ENCODE measurements at places on chromosomes 5 and 9.

GRCh38 chr5:132272311-132273210 is 15.1 kb downstream of the PDLIM4 start:
- DNase-seq = peak; percentile 80

DNA sequence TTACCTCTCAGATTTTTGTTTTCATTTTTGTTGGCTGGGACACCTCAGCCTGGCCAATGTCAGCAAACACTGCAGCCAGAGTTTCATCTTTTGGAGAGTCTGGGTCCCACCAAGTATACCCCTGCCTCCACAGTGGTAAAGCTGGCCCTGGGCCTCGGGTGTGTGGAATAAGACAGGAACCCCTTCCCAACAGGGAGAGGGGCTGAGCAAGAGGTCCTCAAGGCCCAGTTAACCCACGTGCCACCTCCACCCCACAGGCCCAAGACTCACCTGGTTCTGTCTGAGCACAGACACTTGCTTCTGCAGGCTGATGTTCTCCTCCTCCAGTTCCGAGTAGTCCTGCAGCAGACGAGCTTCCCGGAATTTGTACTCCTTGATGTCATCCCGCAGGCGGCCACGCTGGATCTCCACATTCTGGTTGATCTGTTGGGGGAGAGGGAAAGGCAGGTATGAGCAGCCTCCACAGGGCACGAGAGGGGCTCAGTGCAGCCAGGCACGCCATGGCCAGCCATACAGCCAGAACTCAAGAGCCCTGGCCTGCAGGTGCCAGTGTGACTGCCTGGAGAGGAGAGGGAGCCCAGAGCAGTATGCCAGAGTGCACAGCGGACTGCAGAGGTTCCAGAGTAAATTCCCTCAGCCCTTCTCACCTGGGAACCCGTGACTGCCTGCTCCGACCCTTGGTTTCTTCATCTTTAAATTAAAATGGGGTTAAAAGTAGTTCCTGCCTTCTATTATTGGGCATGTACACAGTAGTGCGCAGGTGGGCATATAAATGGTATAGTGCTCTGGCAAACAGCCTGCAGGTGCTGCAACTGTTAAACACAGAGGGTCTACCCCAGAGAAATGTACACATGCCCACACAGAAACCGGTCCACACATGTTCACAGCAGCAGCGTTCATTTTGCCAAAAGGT is 42.0 kb downstream of the BICD2 start:
- DNase-seq = no peak

DNA sequence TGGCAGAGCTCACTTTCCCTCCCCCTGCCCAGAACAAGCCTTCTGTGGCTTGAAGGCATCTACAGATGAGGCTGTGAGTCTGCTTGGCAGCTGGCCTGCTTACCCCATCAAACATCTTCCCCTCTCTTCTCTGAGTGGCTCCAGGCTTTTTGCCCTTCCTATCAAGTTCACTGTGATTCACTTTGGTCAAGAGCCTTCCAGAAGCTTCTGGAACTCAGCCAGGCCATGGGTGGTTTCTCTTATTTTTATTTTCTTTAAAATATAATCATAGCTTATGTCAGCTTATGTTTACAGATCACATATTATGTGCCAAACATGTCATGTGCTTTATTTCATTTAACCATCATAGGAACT is 267.0 kb downstream of the SEC61B start:
- no peak for DNase-seq

GRCh38 chr5:119280380-119280779 is 75.4 kb upstream of the TNFAIP8 start:
- no peak for DNase-seq

- DNase-seq = no peak
Measured at GRCh38 chr9:93088656-93089015, 7.4 kb upstream of the CARD19 start.

All from GM20000 (cell line).